ENCODE measurements at places on chromosomes 11 and 22. TPM values are rescaled to one million over a fixed set of nuclear protein-coding genes. Genes with fewer than 3 reads are reported as not detected.

The NXPE2 gene
- not detected for total RNA-seq

The CNIH2 gene
- 12.2 TPM for total RNA-seq

GRCh38 chr11:102564110-102564509 lies 33.6 kb upstream of the MMP7 start:
- peaks cover 33% of the 10 kb centered on the region for H3K36me3 ChIP-seq
- no peak for DNase-seq
- no peak overlapping the region for H3K4me3 ChIP-seq

DNA sequence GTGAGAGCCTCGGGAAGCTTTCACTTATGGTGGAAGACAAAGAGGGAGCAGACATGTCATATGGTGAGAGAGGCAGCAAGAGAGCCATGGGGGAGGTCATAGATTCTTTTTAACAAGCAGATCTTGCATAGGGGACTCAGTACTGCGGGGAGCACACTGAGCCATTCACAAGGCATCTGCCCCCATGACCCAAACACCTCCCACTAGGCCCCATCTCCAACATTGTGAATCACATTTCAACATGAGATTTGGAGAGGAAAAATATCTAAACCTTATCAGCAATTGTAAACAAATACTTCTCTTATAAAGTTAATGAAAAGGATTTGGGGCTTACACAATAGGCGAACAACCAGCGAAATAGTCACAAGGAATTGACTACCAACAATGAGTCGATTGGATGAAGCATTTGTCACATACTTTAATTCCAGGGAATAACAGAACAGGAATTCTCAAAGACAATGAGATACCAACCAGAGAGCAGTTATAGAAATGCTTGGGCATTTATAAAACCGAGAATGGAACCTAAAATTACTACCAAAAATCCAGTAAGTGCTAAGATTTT lies 7.3 kb downstream of the DDI1 start:
- H3K4me3 ChIP-seq, result no peak overlapping the region
- H3K36me3 ChIP-seq, result no peaks in the 10 kb centered on the region
- H3K27ac ChIP-seq, result no peak overlapping the region
